ENCODE measurements at places on chromosomes 13 and 19. TPM values are rescaled to one million over a fixed set of nuclear protein-coding genes. Genes with fewer than 3 reads are reported as not detected.

PGLYRP1 gene
- not detected for total RNA-seq

LRG1 gene
- total RNA-seq: 0.53 TPM

GNA15 gene
- total RNA-seq: 202 TPM

CYP4F2 gene
- total RNA-seq: not detected

MRPS31 gene
- 39.8 TPM for total RNA-seq

NRTN gene
- 0.32 TPM for total RNA-seq

CPB2 gene
- total RNA-seq: not detected

CGB5 gene
- not detected for total RNA-seq

PSG1 gene
- 0.45 TPM for total RNA-seq

F7 gene
- 0.40 TPM for total RNA-seq

ZIM2 gene
- total RNA-seq: not detected

PNMA8A gene
- total RNA-seq: not detected

PLEKHF1 gene
- total RNA-seq: 40.3 TPM

RNF225 gene
- total RNA-seq: not detected

GRIN2D gene
- total RNA-seq: 1.2 TPM

NCCRP1 gene
- not detected for total RNA-seq

FBN3 gene
- 0.05 TPM for total RNA-seq

CYP2S1 gene
- not detected for total RNA-seq

ZNF610 gene
- 0.17 TPM for total RNA-seq

PLA2G4C gene
- 57.2 TPM for total RNA-seq

PSG4 gene
- total RNA-seq: 0.48 TPM

GET3 gene
- 37.7 TPM for total RNA-seq

ARRDC2 gene
- 32.0 TPM for total RNA-seq

RFPL4AL1 gene
- total RNA-seq: not detected

INSR gene
- total RNA-seq: 0.69 TPM

Data from activated T-helper 17 cell treated with anti-CD3 and anti-CD28 coated beads, Interleukin-2, amount 50 U/mL, for 72 hours (primary cell).